ENCODE measurements at places on chromosomes 12 and 14.

DNA sequence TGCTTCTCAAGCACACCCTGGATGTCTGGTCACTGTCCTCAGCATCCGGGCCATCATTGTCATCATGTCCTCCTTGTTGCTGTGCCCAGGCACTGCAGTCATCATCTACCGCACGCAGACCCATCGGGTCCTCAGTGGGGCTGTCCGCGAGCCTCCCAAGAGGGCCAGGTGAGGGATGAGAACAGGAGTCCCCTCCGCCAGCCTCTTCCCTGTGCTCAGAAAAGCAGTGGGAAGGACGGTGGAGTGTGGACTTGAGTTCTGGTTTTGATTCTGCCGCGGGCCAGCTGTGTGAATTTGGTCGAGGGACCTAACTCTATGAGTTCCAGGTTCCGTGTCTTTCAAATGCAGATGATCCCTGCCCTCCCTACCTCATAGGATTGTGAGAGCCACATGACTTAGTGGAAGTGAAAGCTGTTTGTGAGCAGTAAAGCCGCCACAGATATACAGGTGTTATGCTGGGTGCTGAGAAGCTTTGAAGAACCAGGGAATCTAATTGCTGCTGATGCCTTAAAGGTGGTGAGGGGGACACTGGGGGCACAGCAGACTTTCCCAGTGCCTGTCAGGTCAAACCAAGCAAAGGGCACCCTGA, 122.9 kb upstream of the RAP1B start:
- no peak for DNase-seq

GRCh38 chr12:30599608-30600007, 96.1 kb downstream of the IPO8 start:
- no peak for DNase-seq

GRCh38 chr14:21042918-21043317, 756 bp downstream of the RNASE7 start:
- DNase-seq, result no peak

DNA sequence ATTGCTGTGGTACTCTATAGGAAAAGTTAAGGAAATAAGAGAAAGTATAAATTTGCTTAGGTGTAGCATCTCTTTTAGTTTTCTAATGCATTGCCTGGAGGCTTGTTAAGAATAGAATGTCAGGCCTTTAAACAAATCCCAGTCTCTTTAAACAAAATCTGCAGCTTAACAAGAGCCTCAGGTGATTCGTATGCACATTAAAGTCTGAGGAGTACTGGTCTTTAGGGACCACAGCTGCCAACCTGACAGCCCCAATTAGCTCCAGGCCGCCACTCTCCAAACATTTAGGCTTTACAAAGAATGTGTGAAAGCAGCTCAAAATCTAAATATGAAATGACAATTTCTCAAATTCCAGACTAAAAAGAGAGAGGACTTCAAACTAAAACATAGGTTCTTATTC, 35.7 kb downstream of the PAWR start:
- no peak for DNase-seq

DNA sequence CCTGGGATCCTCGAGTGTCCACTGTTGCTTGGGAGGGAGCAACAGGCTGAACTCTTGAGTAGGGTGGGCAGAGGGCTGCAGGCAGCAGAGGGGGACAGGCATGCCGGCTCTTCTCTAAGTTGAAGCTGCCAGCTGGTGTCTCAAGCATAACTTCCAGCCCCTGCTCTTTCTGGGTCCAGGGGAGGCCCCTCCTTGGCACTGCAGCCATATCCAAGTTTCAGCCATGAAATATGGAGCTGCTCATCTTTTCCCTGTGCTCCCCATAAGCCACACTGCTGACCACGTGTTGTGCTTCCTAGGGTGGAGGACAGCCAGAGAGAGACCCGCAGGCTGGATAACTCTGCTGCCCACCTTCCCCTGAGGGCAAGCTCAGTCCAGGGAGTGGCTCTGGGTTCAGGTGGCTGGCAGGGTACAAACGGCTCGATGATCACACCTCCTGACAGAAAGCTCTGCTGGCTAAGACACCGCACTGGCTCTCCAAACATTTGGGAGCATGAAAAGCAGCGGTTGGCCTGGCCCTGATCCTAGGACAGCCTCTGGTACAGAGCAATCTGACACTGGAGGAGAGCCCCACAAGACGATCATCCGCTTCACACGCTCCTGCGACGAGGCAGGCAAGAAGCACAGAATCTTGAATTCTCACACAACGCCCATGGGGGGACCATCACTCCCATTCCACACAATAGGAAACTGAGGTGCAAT, 79.6 kb downstream of the PITPNM2 start:
- DNase-seq, result no peak

DNA sequence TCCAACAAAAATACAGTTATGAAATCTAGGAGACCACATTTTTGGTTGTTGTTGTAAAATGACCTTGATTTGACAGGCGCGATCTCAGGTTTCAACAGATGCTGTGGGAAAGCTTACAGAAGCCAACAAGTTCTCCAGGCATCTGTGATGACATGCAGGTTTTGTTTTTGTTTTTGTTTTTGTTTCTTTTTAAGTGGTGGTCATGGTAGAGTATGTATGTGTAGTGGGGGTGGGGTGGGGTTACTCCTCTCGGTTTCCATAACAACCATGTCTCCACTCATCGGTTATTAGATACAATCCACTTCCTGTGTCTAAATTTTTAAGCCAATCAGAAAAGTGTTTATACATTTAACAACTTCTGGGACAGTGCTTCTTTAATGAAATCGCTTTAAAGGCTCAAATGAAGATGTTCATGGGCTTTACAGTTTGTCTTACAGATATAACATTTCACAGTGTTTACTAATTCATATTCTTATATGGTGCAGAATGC, 199.9 kb upstream of the FOXN3 start:
- no peak for DNase-seq

GRCh38 chr12:127779301-127780045, 487.5 kb upstream of the TMEM132C start:
- no peak for DNase-seq

DNA sequence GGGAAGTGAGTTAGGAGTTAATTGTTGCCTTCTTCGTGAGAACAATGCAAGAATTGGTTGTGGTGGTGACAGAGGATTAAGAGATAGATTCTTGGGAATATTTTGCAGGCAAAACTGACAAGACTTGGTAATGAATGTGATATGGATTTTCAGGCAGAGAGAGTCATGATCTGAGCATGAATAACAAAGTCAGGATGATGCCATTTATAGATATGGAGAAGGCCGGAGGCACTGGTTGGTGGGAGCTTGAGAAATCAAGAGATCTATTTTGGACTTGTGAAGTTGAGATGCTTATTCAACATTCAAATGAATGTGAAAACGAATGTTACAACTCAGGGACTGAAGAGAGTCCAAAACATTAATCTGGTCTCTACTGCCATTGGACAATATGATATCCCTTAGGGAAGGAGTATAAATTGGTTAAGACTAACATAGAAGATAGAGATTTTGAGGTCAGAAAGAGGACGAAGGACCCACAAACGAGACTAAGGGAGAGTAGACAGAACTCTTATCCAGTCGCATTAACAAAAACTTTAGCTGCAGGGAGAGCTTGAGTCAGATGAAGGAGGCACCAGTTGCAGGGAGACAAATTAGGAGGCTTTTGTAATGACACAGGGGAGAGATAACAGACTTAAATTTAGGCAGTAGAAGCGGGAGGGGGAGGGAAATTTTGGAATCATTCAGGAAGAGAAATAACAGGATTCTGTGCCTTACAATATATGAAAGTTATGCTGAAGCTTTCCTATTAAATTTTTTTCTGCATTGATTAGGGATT, 1090.6 kb downstream of the GALC start:
- DNase-seq, result no peak

DNA sequence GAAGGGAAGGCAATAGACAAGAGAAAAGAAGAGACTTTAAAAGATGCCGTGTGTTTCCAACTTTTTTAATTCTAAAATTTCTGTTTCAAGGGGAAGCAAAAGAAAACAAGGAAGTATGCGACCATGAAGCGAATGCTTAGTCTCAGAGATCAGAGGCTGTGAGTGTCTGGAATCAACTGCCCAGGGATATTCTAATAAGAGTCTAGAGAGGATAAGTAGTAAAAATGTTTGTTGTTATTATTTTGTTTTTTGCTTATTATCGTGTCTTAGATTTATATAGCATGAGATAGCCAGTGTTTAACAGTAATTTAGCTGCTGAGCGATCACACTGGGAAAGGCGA, 421 bp downstream of the FCF1 start:
- no peak for DNase-seq

GRCh38 chr12:82436354-82436753, 78.0 kb downstream of the METTL25 start:
- no peak for DNase-seq

- no peak for DNase-seq
These were observed 10.8 kb downstream of the RBM19 start for GRCh38 chr12:113955109-113955970.

DNA sequence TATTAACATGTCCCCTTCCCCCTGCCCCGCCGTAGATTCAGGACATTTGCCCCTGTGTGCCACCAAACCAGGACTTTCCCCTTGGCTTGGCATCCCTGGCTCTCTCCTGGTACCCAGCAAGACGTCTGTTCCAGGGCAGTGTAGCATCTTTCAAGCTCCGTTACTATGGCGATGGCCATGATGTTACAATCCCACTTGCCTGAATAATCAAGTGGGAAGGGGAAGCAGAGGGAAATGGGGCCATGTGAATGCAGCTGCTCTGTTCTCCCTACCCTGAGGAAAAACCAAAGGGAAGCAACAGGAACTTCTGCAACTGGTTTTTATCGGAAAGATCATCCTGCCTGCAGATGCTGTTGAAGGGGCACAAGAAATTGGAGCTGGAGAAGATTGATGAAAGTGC, 28.9 kb downstream of the HRK start:
- DNase-seq, result no peak

- DNase-seq, result no peak
These were observed 31.0 kb upstream of the SLC38A1 start for GRCh38 chr12:46299851-46300250.

GRCh38 chr14:53478174-53478573, 325.1 kb upstream of the DDHD1 start:
- no peak for DNase-seq

DNA sequence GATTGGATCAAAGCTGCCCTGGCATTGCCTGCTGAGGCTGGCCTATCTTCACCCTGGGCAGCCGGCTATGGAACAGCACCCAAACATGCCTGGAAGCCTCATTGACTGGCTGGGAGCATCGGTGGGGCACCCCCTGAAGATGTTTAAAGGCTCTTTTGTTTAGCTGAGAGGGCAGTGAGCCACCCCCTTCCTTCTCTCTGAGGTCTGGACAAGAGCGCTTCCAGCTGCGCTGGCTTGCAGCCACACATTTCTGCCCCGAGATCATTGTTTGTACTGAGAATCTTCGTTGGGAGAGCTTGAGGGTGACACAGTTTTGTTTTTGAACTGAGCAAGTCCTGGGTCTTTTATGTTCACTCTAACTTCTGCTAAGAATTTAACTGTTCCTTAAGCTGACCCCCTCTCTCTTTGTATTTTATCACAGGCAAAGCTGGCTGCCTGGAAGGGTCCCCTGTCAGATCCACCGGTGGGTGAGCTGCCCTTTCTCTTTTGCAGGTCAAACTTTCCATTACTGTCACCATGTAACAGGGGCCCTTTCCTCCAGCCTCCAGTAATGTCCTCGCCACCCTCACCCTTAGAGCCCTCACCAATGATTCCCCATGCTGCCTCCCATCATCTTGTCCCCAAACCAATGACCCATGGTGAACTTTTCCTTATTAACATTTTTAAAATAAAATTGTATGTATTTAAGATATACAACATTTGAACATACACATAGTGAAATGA, 212.2 kb downstream of the KIF26A start:
- no peak for DNase-seq

- no peak for DNase-seq
These were observed 13.0 kb upstream of the DPF3 start for GRCh38 chr14:72906879-72907278.

DNA sequence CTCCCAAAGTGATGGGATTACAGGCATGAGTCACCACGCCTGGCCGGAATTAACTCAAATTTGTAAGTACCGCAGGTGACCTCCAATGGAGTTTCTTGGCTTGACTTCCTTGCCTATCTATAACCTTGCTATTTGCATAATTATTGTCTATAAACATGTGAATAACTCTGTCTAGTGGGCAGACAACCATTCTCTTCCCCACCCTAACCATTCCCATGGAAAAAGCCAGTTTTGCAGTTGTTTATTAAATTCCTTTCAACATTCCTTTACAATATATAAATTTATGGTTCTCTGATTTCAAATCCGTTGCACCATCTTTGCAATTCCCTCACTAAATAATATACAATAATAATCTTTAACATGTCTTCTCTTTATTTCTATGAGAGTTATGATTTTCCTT, 61.0 kb upstream of the ZDHHC17 start:
- no peak for DNase-seq

GRCh38 chr14:41607966-41608663, 1.4 kb downstream of the LRFN5 start:
- DNase-seq, result no peak

GRCh38 chr14:58739674-58740073, 101.9 kb downstream of the DACT1 start:
- DNase-seq, result no peak

DNA sequence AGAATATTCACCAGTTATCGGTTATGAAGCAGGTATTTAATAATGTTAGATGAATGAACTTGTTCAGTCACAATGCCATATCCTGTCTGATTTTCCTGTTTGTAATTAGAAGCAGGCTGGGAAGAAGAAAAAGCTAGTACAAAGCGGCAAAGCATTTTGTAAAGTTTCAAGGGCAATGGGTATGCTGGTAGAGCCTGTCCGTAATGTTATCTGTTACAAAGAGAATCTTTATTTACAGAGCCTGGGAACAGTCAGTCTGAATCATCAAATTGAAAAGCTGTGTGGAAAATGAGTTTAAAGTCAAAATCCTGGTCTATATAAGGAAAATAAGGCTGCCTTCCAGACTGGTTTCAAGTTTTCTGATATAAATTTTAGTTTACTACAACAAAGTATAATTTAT, 40.5 kb downstream of the PARP11 start:
- DNase-seq, result no peak

- no peak for DNase-seq
These were observed 344.9 kb downstream of the DPF3 start for GRCh38 chr14:72549026-72549425.

DNA sequence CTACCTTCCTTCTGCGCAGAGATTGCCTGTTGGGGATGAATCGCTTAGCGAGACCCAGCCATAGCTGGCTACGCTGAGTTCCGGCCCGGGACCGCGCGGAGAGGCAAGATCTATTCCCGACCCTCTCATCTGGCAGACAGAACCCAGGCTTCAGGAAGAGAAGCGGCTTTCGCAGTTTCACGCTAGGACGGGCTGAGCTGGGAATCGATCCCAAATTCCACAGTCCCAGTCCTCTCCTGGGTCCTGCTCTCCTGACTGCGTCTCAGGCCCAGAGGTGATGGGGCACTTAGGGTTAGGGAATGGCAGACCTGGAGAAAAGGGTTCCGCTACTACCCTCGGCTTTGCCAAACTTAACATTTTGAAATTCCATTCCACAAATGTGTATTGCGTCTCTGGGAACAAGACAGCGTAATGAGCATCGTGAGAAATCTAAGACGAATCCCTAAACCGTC, 2.8 kb downstream of the PTPN21 start:
- no peak for DNase-seq

GRCh38 chr14:89143595-89143994, 273.4 kb downstream of the FOXN3 start:
- DNase-seq, result no peak

GRCh38 chr14:76761136-76761959, at the start of gene VASH1:
Gene VASH1 (plus strand): TSS chr14:76761468. CDS start chr14:76762822, 1,354 bp downstream.
- peak; percentile 8 for DNase-seq

- no peak for DNase-seq
These were observed 69.8 kb downstream of the MAP1LC3B2 start for GRCh38 chr12:116628989-116629388.

All from stimulated activated CD4-positive, alpha-beta T cell treated with anti-CD3 and anti-CD28 coated beads, TNF-alpha, amount 100 ng/mL, for 1 hour (primary cell).